Esophagus mucosa (tissue), 1 donor: ENCODE measurements at places on chromosomes 16 and 17.

- ATAC-seq, result no peak
These were observed 31.9 kb upstream of the PHAF1 start for GRCh38 chr16:67077871-67078270.

- ATAC-seq, result no peak
These were observed 73.5 kb downstream of the ZNF423 start for GRCh38 chr16:49782405-49782804.

GRCh38 chr16:82671741-82672140, 45.0 kb downstream of the CDH13 start:
- ATAC-seq, result no peak

- ATAC-seq, result no peak
These were observed 10.0 kb downstream of the SRL start for GRCh38 chr16:4231886-4232285.

DNA sequence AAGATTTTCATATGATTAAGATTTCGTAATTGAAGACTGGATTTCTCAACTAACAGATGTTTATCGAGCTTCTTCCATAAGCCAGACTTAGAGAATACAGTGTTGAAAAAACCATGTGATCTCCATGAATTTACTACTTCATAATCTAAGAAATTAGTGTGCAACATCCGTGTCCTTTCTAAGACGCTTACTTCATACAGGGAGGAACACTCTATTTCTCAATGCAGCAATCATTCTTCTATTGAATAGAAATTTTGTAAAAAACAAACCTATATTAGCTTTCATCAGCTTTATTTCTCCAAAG, 946.3 kb downstream of the KCNJ2 start:
- ATAC-seq, result no peak
